ENCODE measurements at places on chromosomes 2 and 18.
A peak's percentile ranks its signal among the peaks of the same experiment; 100 is the strongest.

- no peak for DNase-seq
Observed at GRCh38 chr2:233209533-233210171, 41.8 kb upstream of the ATG16L1 start.

DNA sequence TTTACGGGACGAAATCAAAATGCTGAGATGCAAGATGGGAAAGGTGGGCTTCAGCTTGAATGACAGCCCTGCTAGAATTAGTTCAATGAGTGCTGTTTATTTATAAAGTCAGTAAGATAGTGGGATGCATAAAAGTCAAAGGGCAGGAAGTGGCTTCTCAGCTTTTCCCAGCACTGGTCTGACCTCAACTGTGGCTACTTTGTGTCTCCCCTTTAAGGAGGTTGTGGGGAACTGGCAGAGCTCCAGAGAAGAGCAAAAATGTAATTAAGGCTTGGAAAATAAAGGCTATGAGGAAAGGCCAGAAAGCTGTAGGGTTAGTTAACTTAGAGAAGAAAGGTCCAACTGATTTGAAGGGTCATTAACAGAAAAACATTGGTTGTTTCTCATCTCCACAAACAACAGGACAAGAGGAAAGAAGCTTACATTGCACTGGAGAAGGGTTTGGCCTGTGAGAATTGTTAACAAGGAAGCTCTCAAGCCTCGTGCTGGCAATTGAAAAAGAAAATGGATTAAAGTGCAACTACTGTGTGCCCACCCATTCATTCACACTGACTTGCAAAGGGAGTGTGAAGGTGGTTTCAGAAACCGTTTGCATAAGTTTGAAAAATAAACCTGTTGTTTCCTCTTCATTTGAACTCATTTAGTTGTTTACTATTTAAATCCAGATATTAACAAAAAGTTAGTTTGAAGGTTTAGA lies 68.8 kb upstream of the CD28 start:
- no peak for DNase-seq

DNA sequence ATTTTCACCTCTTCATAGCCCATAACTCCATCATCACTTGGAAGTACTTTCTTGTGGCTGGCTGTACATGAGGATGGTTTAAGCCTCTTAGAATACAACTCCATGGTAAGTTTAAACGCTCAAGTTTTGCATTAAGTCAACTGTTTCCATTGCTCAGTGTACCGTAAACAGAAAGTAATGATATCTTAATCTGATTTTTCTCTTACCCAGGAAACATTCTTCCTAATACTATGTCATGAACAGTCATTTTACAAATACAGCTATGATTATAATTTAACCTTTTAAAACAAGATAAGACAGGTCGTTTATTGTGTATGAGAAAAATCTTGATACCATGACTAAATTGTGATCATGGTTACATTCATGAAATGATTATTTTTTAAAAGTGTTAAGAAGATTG lies 11.6 kb upstream of the DYNC2LI1 start:
- no peak for DNase-seq

DNA sequence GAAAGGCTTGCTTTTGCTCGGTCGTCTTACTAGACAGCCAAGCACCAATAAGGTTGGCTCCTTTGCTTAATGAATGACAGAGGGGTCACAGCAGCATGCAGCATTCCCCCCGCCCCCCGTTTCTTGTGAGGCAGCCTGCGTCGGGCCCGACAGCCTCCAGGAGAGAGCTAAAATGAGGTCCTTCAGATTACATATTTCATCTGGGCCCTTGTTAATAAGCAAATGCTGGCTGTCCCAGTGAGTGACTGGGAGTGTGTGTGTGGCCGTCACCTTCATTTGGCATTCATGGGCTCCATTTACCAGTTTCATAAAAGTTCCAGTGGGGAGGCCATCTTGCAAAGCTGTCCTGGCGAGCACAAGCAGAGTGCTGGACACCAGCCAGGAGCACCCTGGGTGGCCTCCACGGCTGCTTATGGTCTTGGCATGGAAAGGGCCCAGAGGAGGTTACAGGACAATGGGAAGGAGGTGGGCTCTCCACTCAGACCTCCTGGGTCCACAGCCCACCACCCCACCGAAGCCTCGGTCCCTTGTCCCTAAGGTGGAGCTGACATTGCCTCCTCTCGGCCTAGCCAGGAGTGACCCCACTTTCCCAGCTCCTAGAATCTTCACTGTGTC lies 37.2 kb downstream of the ODC1 start:
- no peak for DNase-seq

- DNase-seq, result no peak
Observed at GRCh38 chr2:28995765-28996750, 15.0 kb downstream of the TOGARAM2 start.

DNA sequence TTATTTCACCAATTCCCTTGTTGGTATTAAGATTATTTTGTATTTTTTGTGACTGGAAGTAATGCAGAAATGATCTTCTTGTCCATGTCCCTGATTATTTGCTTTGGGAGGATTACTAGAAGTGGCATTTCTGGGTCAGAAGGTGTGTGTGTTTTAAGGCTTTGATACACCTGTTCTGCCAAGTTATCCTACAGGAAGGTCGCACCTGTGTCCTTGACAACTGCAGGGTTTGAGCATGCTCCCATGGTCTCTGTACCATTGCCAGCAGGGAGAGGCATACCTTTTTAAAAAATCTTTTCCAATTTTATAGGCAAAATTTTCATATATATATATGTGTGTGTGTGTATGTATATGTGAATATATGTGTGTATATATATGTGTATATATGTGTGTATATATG lies 29.7 kb downstream of the KDM3A start:
- DNase-seq, result no peak

DNA sequence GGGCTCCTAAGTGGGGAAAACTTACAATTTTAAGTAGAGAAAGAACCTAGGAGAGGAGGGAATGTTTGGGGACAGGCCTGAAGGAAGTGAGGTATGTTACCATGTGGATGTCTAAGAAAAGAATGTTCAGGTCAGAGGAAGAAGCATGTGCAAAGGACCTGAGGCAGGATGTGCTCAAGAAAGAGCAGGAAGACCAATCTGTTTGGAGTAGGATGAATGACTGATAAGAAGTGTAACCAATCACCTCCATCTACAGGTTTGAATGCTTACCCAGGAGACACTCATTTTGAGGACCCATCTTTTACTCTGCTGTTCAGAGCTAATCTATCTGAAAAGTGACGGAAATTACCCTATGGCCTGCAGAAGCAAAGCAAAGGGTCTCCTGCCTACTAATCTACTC lies 342.3 kb downstream of the ARHGAP15 start:
- no peak for DNase-seq

- DNase-seq, result no peak
Observed at GRCh38 chr2:46160326-46160725, 136.9 kb upstream of the EPAS1 start.

- DNase-seq, result no peak
Observed at GRCh38 chr2:181158427-181158826, 178.0 kb downstream of the UBE2E3 start.

DNA sequence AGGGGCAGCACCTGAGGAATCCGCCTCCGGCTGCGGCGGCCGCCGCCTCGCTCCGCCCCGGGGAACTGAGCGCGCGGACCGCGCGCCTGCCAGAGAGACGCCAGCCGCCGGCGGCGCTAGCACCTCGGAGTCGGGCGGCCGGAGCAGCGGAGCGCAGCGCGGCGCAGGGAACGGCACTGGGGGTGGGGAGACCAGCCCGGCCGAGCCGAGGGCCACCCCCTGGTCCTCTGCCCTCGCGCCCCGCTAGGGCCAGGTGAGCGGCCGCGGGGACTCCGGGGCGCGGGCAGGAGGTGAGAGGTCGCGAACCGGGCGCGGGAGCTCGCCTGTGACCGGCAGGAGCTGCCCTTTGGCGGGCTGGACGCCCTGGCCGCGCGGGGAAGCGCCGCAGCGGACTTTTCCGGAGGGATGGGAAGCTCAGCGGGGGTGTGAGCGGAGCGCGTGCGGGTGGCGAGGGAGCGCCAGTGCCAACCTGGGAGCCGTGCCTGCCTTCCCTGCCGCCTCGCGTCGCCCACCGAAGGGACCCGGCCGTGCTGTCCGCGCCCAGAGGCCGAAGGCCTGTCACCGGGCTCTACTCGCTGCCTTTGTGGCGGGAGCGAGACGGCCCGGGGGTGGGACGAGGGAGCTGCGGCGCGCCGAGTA lies at the start of gene GREB1L:
Gene GREB1L (plus strand): TSS at position 92 of the 639 bp plus-strand sequence. CDS start 141,287 bp downstream, outside the sequence.
- no peak for DNase-seq

DNA sequence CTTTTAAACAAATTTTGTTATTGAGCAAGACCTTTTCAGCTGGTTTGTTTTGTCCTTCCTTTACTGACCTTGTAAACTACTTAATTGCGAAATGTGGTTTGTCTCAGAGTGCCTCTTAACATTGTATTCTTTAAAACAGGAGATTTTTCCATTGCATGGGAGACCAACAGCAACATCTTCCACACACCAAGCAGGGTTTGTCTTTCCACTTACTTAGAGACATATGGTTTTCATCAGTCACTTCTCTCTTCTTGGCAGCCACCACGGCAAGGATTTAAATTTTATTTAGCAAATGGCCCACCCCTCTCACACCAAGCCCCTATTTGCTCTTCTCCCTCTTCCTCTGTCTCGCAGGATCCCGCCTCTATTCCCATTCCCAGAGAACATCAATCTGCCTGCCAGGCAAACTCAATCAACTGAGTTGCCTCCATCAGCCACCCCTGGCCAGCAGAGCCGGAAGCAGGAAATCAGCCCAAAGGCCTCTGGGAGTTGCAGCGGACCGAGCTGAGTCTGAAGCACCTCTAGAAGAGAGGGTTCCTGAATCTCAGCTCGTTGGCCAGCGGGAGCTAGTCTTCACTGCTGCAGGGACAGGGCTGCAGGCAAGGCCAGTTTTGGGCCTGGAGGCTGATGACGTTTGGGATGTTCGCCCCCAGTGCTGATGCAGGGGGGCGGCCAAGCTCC lies 11.3 kb upstream of the CIB4 start:
- DNase-seq, result peak; percentile 6

DNA sequence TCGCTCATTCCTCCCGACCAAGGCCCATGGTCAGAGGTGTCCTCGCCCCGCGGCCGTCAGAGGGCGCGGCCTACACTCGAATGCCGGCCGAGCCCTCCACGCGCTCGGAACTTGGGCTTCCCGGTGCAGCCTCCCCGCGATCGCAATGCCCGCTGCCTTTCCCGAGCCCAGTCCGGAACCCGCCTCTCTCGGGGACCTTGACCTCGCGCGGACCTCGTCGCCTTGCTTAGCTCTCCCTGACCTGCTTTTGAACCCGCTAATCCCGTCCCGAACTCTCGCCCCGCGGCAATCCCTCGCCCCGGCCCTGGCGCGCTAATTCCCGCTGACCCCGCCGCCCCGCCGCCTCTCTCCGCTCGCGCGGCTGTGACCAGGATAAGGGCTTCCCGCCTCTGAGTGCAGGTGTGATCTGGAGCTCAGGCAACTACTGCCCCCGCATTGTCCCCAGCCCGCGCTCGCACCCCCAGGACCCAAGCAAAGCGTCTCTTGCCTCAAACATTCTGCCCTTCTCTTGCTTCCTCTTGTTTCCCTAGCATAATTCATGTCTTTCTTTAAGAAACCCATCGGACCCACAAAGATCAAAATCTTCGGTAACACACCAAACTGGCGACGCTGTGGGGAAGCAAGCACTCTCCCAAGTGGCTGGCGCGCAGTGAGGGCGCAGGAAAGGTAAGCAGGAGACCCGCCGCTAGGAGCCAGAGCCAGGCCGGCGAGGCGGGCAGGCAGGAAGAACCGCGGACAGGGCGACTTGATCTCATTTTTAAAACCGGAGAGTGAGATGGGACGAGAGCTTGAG lies 46.6 kb upstream of the ATP6V1B1 start:
- no peak for DNase-seq

DNA sequence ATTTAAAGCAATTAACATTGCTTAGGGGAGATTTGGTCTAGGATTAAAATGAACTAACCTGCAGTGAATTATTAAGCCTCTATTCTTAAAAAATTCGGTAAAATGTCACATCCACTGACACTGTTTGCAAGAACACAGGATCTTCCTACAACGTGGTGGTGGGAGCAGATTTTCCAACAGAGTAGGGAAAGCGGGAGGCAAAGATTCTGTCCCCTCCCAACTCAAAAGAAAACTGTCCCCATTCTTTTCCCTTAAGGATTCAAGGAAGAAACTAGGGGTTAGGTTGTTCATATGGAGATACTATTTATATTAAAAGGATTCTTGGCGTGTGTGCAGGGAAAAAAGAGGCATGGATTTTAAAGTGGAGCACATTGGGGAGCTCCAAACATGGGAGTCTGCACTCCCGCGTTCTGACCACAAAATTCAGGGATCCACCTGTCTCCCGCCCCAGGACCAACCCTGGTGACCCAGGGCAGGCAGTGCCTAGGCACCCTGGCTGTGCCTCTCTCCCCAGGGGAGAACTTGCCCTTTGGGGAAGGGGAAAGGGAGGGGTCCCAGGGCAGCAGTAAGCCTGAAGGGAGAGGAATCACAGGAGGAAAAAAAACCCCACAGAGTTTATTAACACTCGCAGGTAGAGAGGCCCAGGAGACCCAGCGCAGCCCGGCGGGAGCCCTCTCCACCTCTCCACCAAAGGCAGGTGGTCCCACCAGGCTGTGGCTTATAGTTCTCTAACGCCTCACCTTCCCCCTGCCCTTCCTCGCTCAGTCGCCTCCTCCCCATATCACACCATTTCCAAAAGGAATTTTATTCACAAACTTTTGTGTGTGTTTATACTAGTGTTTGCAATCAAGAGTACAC lies 2.3 kb downstream of the PTGR3 start:
- no peak for DNase-seq

GRCh38 chr18:31688606-31689005 lies 4.2 kb upstream of the B4GALT6 start:
- no peak for DNase-seq

- DNase-seq, result peak; percentile 43
Observed at GRCh38 chr2:235106874-235107639, 155.2 kb downstream of the SH3BP4 start.

- no peak for DNase-seq
Observed at GRCh38 chr2:5921081-5921642, 229.0 kb downstream of the SOX11 start.
